Activated naive CD8-positive, alpha-beta T cell treated with anti-CD3 and anti-CD28 coated beads, Interleukin-2, amount 50 U/mL, for 16 hours (primary cell): ENCODE measurements at places on chromosomes 7 and 10.

DNA sequence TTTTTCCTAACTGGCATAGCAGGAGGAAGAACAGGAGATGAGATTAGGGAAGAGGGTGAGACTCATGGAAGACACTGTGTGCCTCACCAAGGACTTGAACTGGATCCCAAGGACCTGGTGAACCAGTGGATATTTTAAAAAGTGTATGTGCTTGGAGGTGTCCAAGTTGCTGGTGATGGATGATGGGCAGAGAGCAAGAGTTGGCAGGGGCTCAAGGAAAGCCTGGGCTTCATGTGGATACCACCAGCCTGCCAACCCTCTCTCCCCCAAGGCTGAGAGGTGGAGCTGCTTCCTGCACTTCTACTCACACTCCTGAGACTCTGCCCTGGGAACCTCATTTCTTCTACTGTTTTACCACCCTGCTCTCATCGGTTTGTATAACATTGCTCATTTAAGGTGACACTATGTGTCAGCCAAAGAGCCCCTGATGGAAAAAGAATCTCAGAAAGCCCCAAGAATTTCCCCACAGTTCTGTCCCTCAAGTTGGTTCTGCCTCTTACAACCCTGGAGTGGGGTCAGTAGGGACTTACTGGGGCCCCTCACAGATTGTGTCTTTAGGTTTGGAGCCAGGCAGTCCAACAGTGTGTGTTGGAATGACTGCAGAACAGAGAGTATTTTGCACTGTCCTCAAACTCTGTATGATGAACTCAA lies 56.2 kb upstream of the PDCD4 start:
- no peak for DNase-seq

DNA sequence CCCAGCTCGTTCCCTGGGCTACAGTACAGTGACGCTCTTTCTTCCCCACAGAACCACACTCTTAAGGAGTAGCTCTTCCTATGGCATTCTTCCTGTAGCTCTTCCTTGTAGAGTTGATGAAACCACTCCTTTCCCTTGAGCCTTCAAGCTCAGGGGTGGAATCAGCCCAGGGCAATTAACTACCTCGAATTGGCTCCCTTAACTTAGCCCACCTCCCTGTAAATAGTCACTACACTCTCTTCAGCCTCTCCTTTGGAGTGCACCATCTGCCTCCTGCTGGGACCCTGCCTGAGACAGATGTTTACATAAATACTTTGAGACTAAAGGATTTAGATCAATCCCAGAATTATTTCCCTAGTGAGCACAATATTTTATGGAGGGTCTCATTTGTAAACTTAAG lies 537.8 kb upstream of the AUTS2 start:
- no peak for DNase-seq

DNA sequence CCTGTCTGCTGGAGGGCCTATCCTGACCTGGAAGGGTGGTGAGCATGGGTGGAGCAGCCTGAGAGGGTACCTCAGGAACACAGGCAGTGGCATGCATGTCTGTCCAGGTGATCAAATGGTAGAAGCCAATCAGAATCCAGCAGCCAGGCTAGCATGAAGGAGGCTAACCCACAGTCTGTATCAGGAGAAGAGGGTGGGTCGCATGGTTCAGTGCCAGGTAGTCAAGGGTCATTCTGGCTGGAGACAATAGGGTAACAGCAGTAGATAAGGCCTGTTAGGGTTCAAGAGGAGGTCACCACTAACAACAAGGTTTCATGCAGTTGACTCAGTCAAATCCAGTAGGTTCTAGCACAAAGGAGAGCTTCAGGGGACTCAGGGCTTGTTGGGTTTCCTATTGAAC lies 10.4 kb downstream of the ALDH18A1 start:
- no peak for DNase-seq

- DNase-seq, result no peak
Measured at GRCh38 chr10:80909254-80909653, 371.6 kb downstream of the SH2D4B start.

- no peak for DNase-seq
Measured at GRCh38 chr7:157001920-157002818, 8.3 kb downstream of the MNX1 start.

DNA sequence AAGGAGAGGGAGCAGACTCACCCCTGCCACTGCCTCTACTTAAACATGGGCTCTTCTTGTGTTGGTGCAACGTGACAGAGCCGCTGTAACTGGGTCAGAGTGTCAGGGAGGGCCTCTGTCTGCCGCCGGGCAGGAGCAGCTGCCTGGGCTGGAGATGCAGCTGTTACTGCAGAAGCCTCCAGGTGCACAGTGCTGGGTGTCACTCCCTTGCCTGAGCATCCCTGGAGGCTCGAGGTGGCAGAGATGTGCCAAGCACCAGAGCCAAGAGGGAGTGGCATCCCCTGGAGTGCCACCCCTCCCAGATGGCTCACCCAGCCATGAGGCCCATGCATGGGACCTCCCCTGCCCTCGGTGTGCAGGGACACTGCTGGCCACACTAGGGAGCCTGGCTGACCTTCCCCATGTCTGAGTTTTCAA lies 145.7 kb downstream of the PRPF18 start:
- DNase-seq, result no peak

DNA sequence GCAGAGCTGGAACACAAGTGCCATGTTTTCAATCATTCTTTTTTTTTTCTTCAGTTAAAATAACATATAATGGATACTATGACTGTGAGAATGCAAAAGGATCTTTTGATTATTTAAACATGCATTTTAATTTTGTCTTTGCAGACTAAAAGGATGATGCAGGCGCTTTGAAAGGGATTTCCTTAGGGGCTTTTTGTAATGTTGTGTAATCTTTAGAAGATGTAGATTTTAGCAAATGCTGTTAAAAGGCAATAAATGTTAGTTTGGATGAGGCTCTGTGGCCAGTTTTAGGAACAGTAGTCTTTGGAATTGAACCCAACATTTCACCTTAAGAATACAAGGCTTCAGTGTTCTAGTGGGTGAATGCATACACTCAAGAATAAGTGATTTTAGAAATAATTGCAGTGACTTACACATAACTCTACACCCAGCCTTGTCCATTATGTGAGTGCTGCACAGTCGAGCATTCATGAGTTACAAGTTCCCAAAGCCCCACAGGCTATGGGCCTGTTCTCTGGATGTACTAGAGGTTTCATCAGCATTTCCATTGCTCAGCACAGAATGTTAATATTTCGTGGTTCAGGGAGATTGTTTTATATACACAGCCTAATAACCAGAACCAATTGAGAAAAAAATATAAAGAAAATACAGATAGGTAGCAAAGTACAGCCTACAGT lies 11.6 kb downstream of the PAPSS2 start:
- DNase-seq, result no peak

DNA sequence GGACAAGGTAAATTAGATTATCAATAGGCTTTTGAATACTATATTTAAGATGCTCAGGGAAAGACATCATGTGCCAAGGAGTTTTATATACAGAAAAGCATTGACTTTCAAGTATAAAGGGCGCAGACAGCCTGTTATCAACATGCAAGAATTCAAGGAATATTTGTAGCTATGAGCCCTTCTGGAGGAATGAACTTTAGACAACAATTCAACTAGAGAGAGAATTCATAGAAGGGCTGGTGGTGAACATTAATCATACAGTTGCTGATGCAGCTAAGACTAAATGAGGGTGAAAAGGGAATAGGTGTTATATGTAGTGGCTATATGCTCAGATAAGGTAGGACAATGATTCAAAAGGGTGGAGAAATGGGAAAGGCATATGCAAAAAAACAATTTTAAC lies 41.2 kb downstream of the AOAH start:
- no peak for DNase-seq

DNA sequence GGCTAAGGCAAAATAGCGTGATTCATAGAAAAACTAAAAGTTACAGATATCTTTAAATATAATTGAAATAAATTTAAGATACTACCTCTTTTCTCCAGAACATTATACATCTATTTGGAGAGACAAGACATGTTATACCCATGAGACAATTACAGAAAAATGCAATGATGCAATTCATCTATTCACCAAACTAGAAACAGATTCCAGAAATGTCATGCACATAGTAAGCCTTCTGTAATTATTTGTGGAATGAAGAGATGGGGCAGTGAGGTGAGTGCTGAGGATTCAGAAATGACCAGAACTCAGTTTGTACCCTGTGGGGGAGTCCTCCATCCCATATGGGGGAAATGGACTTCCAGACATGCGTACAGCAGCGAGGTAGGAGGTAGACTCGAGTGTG lies 99.4 kb downstream of the MKX start:
- DNase-seq, result no peak

GRCh38 chr7:24669971-24670591 lies 87.2 kb downstream of the GSDME start:
- DNase-seq, result no peak

- DNase-seq, result no peak
Measured at GRCh38 chr10:24208661-24209431, at the start of gene KIAA1217. Gene KIAA1217, plus strand, starts transcription at chr10:24209138. Its CDS starts 56 bp downstream, at chr10:24209194.

GRCh38 chr7:2760098-2760889 lies 72.3 kb downstream of the AMZ1 start:
- no peak for DNase-seq

DNA sequence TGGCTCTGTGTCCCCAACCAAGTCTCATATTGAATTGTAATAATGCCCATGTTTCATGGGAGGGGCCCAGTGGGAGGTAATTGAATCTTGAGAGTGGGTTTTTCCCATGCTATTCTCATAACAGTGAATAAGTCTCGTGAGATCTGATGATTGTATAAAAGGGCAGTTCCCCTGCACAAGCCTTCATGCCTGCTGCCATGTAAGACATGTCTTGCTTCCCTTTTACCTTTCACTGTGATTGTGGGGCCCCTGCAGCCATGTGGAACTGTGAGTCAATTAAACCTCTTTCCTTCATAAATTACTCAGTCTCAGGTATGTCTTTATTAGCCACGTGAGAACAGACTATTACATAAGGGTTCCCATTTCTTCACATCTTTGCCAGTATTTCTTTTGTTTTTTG lies 97.1 kb upstream of the CPXM2 start:
- no peak for DNase-seq

DNA sequence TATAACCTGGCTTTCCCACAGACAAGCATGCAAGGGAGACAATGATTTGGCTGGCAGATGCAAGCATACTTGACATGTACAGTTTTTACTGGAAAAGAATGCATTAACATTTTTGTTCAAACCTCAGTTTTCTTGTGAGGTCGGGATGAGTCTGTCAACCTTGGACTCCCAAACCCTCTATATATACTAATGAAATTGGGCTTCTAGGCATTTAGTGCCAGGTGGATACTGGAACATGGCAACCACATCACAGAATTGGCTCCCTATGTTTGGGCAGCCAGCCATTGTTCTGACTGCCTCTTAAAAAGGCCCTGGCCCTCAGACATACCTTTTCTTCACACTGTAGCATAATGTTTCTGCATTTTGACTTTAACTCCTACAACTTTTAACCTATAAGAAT lies 39.1 kb downstream of the CDK6 start:
- DNase-seq, result no peak

- DNase-seq, result no peak
Measured at GRCh38 chr7:8274589-8274988, 12.6 kb upstream of the ICA1 start.

GRCh38 chr7:104230606-104231005 lies 22.8 kb upstream of the ORC5 start:
- DNase-seq, result no peak

GRCh38 chr7:130394421-130395195 lies 14.3 kb downstream of the CPA1 start:
- no peak for DNase-seq

DNA sequence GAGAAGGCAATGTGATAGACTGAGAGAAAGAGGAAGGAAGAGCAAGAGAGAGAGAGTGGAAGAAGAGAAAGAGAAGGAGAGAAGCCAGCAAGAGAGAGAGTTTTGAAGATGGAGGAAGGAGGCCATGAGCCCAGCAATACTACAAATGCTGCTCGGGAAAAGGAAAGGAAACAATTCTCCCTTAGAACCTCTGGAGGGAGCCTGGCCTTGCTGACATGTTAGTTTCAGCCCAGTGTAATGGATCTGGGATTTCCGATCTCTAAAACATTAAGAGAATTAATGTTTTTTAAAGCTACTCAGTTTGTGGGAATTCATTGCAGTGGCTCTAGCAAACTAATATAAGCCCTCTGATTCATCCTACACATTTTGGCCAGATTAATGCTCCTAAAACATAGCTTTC lies 206.8 kb upstream of the MTPN start:
- no peak for DNase-seq

DNA sequence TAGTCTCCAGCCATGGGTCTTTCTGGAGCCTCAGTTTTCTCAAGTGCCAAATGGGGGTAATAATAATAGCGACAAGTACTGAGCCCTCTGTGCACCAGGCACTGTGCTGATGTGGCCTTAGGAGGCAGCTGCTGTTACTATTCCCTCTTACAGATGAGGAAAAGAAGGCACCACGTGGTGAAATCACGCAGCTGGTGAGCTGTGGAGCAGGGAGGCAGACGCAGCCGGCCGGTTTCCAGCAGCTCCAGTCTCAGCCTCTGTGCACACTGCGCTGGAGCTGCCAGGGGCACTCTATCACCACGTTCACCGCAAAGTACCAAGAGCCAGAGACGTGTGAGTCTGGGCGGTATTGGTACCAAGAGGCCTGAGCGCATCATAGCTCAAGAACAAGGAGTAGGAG lies 9.6 kb downstream of the PYROXD2 start:
- DNase-seq, result no peak

- no peak for DNase-seq
Measured at GRCh38 chr7:108234281-108234680, 104.1 kb upstream of the LAMB4 start.

DNA sequence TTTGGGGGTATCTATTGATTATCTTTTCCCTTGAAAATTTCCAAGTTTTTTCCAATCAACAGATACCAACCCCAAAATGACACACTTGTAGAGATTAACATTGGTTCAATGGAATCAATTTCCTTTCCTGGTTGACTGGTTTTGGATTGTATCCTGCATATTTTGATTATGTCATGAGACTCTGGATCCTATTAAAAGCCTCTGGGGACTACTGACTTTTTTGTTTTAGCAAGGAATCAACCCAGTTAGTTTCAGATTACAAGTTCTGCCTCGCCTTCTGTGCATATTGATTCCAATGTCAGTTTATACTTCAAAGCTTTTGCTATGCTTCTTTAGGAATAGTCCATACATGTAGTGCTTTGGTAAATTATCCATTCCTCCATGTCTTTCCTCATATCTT lies 29.2 kb downstream of the COPG2 start:
- no peak for DNase-seq

DNA sequence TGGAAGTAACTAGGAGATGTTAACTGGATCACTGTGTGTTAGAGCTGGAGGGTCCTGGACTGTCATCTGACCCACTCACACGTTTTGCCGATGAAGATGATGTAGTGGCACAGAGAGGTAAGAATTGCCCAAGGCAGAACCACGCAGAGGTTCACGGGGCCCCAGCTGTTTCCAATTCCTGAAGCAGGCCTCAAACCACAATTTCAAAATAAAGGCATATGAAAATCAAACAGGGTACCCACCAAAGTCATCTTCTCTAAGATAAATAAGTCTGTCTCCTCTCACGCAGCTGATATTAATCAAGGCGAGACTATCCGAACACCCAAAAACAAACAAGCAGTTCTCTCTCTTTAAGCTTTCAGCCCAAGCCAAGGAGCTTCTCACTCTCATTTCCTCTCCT lies 113.3 kb upstream of the JCAD start:
- DNase-seq, result no peak

- no peak for DNase-seq
Measured at GRCh38 chr7:42162560-42163325, 74.3 kb downstream of the GLI3 start.

- no peak for DNase-seq
Measured at GRCh38 chr10:118504467-118505205, 90.8 kb downstream of the PRLHR start.
